NCI-H2029 (cell line): ENCODE measurements at places on chromosomes 11 and 22.

DNA sequence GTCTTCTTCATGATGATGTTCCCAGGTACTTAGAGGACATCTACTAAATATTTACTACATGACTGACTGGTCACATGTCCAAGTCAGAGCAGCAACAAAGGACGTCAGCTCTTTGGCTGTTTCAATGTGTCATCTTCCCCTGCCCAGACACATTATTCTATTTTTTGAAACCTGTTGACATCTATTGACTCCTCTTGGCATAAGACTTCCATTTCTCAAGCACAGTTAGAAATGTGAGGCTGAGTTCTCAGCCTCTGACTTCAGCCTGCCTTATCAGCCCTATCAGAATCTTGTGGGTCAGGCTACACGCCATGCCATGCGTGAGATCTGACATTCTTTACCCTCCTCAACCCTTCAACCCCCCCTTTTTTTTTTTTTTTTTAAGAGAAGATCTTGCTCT lies 63.8 kb downstream of the SC5D start:
- no peak for DNase-seq

GRCh38 chr11:88950975-88951374 lies 114.8 kb downstream of the GRM5 start:
- DNase-seq = no peak

DNA sequence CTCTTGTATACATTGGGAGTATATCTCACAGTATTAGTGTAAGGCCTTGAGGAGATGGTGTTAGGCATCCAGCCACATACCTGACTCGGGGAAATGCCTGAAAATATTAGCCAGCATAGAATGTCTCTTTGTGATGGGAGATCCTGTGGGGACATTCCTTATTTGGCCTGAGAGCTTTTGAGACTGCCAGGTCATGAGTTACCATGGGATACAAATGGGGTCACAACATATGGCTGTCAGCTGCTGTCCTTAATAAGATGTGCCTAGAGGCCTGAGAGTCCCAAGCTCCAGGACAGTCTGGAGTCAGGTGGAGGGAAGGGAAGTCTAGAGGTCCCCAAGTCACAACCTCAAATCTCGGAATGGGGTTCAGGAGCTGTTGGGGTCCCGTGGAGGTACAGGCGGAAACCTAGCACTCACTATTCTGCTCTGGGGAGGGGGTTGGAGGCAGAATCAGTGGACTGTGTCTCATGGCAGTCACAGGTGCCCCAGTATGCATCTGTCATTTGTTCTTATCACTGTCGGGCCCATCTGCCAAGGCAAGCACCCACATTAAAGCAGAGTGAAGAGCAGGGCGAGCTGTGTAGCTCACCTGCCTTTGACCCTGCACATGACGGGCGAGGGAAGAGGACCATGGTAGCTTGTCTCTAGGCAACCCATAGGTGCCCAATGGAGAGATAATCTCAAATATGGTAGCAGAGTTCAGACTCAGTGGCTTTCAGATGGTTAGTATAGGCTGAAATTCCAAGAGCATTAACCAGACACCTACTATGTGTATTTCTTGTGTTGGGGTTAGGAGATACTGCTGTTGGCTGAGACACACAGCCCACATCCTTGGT lies 29.9 kb downstream of the KCNQ1OT1 start:
- no peak for DNase-seq

- no peak for DNase-seq
Measured at GRCh38 chr11:9849389-9849788, 185.5 kb downstream of the SWAP70 start.

DNA sequence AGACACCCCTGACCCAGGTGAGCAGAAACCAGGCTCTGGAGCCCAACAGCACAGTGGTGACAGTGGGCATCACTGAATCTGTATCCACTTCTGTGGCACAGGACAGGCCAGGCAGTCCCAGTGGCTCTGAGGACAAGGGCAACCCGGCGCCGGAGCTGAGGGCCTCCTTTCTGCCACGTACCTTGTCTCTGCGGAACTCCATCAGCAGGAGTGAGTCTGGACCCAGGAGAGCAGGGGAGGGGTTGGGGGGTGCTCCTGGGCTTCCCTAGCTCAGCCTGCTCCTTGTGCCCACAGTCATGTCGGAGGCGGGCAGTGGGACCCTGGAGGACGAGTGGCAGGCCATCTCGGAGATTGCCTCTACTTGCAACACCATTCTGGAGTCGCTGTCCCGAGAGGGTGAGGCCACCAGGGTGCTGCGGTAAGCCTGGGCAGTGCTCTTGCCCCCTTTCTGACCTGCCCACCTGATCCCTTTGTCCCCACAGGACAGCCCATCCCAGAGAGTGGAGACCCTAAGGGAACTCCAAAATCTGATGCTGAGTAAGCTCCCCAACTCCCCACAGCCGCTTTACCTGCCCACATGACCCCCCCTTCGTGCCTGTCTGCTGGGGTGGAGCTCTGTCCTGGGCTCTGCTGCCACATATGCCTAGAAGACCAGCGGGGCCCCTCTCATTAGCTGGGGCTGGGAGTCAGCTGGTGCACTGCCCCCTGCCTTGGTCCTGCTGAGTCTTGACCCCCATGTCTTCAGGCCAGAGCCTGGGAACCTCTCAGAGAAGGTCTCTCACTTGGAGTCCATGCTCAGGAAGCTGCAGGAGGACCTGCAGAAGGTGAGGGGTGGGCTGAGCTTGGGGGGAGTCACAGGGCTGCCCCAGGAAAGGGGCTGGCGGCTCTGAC lies 12.0 kb downstream of the SIPA1 start:
- DNase-seq = no peak

DNA sequence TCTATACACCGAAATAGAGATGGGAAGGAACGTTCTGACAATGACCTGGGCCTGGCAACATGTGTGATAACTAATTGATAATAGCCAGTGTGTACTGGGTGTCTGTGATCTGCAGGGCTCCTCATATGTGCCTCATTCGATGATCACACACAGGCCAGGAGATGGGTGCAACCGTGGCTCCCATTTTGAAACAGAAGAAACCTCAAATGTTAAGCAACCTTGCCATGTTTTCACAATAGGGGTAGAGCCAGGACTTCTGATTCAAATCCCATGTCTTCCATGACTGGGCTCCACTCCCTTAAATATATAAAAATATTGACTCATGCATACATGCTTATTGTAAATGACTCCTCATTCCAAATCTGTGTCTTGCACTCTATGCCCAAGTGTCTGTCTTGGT lies 11.1 kb downstream of the APOL3 start:
- DNase-seq = no peak

GRCh38 chr11:95512177-95512576 lies 277.4 kb downstream of the FAM76B start:
- DNase-seq = no peak

DNA sequence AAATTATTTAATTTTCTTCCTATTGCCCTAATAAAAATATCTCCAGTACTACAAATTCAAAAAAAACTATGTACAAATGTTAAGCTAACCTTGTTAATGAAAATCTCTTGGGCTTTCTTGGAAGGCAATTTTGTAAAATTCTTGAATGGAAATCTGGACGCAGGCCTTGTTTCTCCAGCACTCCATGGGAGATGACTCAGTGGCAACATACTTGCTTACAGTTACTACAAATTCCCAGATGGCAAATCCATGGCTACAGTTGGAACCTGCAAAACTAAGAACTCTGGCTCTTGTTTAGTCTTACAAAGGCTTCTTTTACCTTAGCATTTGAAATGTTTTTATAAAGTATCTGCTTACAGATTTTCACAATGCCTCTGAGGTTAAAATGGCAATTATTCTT lies 725.2 kb downstream of the DLG2 start:
- no peak for DNase-seq

GRCh38 chr11:69278091-69278867 lies 15.7 kb upstream of the MYEOV start:
- no peak for DNase-seq

GRCh38 chr11:68741463-68741862 lies 9.9 kb downstream of the TESMIN start:
- no peak for DNase-seq

- no peak for DNase-seq
Measured at GRCh38 chr11:104122011-104122635, 41.8 kb downstream of the PDGFD start.

DNA sequence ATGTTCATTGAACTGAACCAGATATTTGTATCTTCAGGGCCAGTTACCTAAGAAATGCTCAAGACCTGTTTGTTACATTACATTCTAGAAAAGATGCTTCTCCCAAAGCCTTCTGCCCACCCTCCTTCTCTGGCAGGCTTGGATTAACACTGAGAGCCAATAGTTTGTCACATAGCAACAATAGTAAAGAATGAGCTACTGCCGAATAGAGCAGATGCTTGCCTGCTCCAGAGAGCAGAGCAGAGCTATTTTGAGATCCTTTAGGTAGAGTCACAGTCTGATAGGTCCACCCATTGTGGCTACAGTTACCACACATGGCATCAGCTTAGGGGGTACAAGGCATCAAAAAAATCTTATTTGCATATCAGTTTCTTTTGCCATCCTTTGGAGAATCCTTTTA lies 13.5 kb upstream of the EP300 start:
- DNase-seq = no peak

- DNase-seq = no peak
Measured at GRCh38 chr11:112608509-112608908, 347.8 kb upstream of the PLET1 start.

- DNase-seq = no peak
Measured at GRCh38 chr11:29405305-29405704, 611.5 kb downstream of the KCNA4 start.

DNA sequence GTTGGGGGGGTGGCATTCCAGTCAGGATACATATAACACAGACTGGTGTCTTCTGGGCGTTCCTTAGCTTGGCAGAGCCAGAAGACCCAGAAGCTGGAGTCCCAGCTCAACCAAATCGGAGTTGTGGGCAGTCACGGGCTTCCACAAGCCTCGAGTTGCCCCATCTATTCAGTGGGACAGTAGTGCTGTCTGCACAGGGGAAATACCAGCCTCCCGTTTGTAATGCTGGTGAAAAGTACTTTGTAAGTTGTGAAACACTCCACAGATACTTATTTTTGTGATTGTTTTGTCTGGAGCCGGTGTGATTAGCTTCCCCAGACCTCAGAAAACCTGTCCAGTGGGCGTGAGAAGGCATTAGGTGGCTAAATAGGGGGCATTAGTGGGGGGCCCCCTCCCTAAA lies 13.6 kb downstream of the DGKZ start:
- DNase-seq = no peak
